ENCODE measurements at places on chromosomes 12 and 14.

GRCh38 chr14:104555430-104556255, 23.9 kb upstream of the C14orf180 start:
- DNase-seq: no peak

- DNase-seq: peak; percentile 14
Measured at GRCh38 chr12:127629066-127629820, 637.7 kb upstream of the TMEM132C start.

DNA sequence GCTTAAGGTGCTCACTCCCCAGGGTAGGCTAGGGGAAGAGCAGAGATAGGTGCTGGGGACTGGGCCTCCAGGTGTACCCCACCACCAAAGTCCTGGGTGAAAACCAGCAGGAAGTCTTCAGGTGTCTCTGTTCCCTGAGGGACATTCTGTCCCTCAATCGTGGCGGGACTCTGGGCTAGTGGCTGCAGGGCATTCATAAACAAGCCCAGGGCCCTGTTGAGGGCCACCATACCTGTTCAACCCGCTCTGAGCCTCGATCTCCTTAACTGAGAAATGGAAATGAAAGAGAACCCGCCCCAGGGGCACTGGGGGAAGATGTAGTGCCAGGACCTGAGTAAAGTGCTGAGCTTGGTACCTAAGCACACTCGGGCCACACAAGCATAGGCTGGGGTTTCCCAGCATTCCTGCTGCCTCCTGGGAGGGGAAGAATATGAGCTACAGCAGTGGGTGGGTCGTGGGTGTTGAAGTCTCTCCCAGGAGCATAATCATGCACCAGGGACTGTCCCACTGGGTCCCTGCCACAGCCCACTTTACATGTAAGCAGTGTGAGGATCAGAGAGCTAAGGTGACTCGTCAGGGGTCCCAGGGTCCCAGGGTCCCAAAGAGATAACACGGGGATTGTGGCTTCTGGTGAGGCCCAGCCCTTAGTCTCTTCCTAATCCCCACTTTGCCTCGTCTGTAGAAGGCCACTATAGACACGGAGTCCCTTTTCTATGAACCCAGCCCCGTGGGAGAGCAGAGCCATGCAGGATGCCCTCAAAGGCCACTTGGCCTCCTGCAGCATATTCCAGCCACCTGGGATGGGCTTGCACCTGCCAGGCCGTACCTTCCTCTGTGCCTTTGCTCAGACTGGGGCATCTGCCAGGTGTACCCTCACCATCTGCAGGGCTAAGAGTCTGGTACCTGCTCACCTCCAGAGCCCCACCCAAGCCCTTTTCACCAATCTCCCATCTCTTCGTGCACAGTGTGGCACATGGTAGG, 14.4 kb downstream of the FAM222A start:
- no peak for DNase-seq

GRCh38 chr14:69693801-69694729, 72.9 kb upstream of the SRSF5 start:
- no peak for DNase-seq

- peak; percentile 29 for DNase-seq
Measured at GRCh38 chr12:15151161-15152091, 69.8 kb downstream of the RERG start.

DNA sequence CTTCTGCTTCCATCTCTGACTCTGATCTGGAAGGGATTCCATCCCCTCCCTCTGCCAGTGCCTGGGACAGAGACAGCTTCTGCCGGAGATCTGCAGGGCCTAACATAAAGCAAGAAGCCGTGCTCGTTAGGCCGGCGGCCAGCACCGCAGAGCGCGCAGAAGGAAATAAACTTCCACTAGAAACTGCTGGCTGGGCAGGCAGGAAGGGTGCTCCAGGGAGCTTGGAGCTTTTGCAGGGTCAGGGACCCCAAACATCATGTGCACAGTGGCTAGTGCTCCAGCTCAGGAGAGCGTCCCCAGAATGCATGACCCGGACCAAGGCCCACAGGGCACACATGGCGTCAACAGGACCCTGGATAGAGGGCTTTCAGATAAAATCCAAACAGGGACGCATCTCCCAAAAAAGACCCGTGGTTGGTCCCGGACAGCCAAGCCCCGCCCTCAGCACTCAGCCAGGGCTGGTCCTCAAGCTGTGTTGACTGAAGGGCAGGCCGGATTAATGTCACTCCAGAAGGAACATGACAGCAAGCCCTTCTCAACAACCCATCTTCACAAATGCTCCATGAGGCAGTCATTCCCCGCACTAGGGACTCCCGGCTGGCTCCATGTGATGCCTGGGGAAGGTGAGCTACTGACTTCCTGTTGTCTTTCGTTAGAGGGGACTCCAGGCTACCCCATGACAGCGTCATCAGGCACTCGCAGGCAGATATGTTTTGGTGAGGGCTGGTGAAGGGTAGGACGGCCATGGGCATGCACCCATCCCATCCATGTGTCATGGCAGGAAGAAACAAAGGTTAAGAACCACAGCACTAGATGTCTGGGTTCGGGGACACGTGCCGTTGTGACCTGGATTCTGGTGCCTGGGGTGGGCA, 121.5 kb downstream of the CALM1 start:
- DNase-seq: no peak

- DNase-seq: no peak
Measured at GRCh38 chr12:50069539-50069938, 12.1 kb downstream of the ASIC1 start.

GRCh38 chr14:102479777-102480176, 29.8 kb downstream of the ANKRD9 start:
- no peak for DNase-seq

DNA sequence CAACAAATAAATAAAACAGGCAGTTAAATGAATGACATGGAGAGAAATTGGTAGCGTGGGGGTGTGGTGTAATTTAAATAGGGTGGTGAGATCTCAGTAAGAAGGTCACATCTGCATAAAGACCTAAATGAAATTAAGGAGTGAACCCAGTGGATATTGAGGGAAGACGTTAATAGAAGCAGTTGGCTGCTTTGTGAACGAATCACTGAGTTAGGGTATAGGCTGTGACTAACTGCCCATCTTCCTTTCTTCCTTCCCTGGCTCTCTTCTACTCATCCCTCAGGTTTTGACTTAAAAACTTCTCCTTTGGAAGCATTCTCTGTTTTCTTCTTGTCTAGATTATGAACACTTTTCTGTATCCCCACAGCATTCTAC, 64.7 kb downstream of the BTG1 start:
- DNase-seq: no peak

DNA sequence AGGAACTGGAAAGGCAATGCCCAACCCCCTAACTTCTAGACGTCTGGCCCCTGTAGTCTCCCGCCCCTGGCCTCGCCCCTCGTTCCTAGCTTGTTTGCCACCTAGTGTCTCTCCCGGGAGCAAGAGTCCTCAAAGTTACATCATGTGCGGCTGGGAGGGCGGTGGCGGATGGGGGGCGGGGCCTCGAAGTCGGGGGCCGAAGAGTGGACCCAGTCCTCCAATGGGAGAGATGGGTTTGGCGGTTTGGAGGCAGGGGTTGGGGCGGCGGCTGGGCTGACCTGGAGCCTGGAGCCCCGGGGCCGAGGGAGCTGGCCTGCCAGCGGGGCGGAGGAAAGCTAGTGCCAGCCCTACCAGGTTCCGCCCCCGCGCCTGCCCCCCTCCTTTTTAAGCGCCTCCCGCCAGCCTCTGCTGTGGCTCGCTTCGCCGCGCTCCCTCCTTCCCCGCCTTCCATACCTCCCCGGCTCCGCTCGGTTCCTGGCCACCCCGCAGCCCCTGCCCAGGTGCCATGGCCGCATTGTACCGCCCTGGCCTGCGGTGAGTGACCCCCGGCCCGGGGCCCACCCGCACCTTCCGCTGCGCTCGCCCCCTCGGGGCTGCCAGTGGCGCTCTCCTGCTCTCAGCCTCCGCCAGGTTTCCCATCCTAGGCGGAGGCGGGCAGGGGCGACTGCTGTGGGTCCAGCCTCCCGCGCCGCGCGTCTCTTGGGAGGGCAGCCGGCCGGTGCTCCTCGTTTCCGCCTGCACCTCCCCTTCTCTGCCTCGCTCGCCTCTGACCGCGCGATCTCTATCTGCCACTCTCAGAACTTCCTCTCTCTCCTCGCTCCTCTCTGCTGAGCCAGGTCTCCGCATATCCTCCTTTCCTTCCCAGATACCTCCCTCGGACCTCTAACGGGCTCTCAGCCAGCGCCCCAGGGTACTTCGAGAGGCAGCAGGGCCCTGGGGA, at the start of gene PCK2:
Gene PCK2 (plus strand): TSS at position 411 of the 940 bp plus-strand sequence. CDS start 95 bp downstream, at position 506.
- peak; percentile 97 for DNase-seq

DNA sequence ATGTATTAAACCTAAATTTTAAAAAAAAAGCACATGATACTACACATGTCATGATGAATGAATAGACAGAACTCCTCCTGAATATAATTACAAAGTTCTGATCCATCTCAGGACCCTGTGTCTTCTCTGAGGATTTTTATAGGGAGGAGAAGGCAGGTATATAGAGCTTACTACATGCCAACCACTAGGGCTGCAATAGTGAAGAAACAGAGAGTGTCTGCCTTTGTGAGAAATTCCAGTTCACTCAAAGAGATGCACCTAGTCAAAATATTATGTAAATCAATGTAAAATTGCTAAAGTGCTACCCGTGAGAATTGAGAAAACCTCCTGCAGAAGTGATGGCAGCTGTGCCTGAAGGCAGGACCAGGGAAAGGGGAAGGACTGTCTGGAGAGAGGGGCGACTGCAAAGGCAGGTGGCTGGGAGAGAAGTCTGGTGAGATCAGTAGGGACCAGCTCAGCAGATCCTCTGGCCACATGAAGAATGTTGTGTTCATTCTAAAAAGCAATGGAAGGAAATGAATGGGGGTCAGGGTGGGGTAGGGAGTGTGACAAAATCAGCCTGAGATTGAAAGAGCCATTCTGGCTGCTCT, 15.1 kb downstream of the ABHD4 start:
- DNase-seq: no peak

DNA sequence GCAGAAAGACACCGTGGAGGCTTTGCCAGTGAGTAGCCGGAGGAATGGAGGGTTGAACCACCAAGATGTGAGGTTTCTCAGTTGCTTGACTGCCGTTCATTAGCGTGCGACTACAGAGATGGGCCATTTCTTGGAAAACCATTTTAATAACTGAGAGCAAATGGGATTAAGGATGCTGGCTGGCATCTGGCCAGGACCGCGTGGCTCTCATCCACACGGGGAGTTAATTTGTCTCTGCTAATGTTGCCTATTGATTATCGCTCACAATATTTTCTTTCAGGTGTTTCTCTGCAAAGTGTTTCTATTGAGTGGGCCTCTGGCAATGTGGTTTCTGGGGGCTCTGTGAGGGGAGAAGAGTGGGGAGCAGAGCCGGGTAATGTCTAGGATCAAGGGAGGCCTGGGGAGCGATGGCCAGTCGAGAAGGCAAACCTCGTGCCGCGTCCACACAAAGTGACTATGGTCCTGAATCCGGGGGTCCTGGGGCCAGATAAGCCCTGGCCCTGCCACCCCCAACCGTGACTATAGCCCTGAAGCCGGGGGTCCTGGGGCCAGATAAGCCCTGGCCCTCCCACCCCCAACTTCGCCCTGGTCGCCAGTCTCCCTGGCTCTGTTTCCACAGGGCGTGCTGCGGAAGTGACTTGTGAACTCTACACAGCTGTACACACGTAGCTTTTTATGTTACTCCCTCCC, 110.6 kb downstream of the PRMT8 start:
- no peak for DNase-seq

DNA sequence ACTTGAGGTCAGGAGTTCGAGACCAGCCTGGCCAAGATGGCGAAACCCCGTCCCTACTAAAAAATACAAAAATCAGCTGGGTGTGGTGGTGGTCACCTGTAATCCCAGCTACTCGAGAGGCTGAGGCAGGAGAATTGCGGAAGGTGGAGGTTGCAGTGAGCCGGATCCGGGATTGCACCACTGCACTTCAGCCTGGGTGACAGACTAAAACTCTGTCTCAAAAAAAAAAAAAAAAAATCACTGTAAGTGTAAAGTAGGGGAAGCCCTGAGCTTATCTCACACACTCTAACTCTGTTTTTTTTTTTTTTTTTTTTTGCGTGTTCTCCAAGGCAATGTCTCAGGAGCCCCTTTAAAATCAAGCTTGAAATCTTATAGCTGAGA, 421 bp upstream of the RBMS2 start:
- DNase-seq: no peak

GRCh38 chr12:118136559-118137003, 657 bp downstream of the PEBP1 start:
- peak; percentile 44 for DNase-seq

GRCh38 chr12:131860472-131861260, 32.5 kb downstream of the MMP17 start:
- peak; percentile 69 for DNase-seq

DNA sequence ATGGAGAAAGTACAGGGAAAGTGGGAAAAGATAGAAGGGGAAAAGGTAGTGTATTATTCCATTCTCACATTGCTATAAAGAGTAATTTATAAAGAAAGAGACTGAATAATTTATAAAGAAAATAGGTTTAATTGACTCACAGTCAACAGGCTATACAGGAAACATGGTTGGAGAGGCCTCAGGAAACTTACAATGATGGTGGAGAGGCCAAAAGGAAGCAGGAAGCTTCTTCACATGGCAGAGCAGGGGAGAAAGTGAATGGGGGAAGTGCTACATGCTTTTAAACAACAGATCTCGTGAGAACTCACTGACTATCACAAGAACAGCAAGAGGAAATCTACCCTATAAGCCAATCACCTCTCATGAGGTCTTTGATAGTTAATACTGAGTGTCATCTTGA, 725.0 kb upstream of the FLRT2 start:
- DNase-seq: no peak

- no peak for DNase-seq
Measured at GRCh38 chr12:107361970-107362369, 268.6 kb upstream of the CRY1 start.

- peak; percentile 67 for DNase-seq
Measured at GRCh38 chr14:61420326-61420725, 98.9 kb downstream of the PRKCH start.

GRCh38 chr14:49546766-49547165, 39.4 kb downstream of the RPS29 start:
- no peak for DNase-seq

- DNase-seq: no peak
Measured at GRCh38 chr12:55765736-55766290, 22.9 kb downstream of the GDF11 start.

GRCh38 chr12:68976395-68976841, 43.4 kb upstream of the CPM start:
- no peak for DNase-seq

DNA sequence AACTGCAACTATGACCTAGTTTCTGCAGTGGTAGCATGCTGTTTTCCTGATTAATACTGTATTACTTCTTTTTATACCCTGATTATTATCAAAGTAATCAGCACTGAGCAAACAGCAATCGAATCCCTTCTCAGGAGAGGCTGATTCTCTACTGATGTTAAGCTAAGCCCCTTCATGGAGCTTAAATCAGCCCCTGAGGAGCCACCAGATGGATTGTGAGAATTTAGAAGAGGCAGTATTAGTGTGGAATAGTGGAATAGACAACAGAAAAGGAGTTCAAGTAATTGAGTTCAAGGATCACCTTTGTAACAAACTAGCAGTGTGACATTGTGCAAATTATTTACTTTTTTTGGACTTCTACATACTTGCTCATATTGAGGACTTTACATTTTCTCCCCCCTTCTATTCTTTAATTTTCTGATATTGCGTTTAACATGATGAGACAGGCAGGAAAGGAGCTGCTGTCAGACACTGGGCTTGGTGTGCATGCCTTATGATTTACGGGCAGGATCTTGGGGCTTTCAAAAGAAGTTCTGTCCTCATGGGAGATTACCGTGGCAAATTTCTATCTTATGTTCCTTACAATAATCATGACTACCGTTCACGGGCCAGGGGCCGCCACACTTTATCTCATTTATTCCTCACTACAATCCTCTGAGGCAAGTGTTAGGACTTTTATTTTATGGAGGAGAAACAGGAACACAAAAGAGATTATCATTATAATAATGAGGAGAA, 68.0 kb downstream of the PTPRR start:
- DNase-seq: no peak

- DNase-seq: no peak
Measured at GRCh38 chr14:100669011-100669412, 57.7 kb upstream of the DLK1 start.

- DNase-seq: peak; percentile 67
Measured at GRCh38 chr12:48788854-48789775, at the start of gene ADCY6. Gene ADCY6 (minus strand): TSS chr12:48789089. CDS start chr12:48783434, 5,655 bp downstream.

Measured in RWPE1 (cell line).